ENCODE measurements at places on chromosomes 5 and 9.

DNA sequence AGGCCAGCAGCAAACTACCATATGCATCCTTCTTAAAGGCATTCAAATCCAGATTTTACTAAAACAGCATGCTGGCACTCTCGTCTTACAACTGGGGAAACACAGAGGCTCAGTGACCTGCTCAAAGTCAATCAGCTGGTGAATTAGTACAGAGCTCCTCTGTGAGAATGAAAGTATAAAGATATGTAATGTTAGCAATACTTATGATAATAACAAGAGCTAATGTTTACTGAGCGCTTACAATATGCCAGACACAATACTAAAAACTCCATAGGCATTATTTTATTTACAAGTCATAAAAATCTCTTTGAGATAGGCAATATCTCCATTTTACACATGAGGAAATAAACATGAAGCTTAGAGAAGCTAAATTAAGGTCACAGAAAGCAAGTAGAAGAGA lies 28.6 kb downstream of the FKBP15 start:
- no peak for DNase-seq

DNA sequence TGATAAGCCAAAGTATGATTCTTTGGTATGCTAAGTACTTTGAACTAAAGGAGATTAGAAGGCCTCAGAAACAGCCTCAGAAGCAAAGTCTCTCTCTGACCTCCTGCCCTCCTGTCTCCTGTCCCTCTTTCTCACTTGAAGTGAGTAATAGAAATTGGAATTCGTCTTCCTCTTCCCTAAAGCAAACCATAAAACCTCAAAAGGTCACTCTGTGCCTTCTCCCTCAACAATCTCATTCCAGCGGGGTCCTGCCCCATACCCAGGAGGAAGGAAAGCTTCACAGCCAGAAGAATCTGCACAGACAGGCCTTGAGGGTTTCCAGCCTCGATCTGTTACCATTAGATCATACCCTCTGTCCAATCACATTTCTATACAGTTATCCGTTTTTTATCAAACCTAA lies 87.8 kb downstream of the HAPLN1 start:
- DNase-seq, result no peak

DNA sequence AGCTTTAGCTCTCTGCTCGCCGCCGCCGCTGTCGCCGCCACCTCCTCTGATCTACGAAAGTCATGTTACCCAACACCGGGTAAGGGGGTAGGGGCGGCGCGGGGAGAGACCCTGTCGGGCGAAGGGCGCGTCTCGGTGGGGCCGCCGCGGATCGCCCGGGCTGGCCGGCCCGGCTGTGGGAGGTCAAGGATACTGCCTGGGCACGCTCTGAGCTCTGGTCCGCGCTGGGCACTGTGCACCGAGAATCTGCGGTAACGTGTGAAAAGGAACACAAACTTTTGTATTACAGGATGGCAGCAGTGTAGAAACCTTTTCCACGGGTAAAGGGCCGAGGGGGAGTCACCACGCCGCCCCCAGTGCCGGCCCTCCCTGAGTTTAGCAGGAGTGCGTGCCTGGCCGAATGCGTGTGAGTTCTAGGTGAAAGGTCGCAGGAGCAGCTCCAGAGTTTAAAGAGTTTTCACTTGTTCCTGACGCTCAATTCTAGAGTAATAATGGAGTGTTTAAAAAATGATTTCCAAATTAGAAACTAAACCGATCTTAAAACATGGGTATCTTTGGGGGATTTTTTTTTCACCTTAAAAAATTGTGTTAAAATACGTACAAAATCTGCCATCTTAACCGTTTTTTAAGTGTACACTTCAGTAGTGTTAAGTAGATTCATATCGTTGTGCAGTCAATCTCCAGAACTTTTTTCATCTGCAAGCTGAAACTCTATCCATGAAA lies at the start of gene HSDL2:
HSDL2 (plus strand) TSS at position 7 of the 723 bp plus-strand sequence; CDS start at position 63, 56 bp downstream.
- DNase-seq, result no peak

- DNase-seq, result no peak
Measured at GRCh38 chr5:175579742-175580432, 78.0 kb upstream of the HRH2 start.

GRCh38 chr5:155460501-155460931 lies 447.0 kb downstream of the KIF4B start:
- no peak for DNase-seq

GRCh38 chr9:16752601-16753000 lies 117.9 kb downstream of the BNC2 start:
- no peak for DNase-seq

- no peak for DNase-seq
Measured at GRCh38 chr5:61363401-61364114, 31.5 kb downstream of the ZSWIM6 start.

DNA sequence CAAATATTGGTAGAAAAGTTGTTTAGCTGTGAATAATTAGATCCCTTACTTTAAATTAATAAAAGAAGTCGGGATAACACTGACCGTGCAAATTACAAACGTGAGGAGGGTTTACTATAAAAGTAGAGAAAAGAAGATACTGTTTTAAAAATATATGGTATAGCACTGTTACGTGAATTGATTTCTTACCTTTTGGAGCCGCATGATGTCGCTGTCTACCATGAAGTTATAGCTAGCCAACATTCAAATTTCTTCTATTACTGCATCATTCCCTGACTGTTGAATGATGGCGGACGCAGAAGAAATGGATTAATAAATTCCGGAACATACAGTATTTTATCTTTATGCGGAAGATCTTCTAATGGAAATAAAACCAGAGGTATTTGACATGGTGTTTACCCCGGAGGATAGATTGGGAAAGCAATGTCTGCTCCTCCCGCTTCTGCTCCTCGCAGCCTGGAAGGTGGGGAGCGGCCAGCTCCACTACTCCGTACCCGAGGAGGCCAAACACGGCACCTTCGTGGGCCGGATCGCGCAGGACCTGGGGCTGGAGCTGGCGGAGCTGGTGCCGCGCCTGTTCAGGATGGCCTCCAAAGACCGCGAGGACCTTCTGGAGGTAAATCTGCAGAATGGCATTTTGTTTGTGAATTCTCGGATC lies at the start of gene PCDHA6:
PCDHA6 (plus strand) TSS at position 257 of the 658 bp plus-strand sequence; CDS start at position 389, 132 bp downstream.
- no peak for DNase-seq

DNA sequence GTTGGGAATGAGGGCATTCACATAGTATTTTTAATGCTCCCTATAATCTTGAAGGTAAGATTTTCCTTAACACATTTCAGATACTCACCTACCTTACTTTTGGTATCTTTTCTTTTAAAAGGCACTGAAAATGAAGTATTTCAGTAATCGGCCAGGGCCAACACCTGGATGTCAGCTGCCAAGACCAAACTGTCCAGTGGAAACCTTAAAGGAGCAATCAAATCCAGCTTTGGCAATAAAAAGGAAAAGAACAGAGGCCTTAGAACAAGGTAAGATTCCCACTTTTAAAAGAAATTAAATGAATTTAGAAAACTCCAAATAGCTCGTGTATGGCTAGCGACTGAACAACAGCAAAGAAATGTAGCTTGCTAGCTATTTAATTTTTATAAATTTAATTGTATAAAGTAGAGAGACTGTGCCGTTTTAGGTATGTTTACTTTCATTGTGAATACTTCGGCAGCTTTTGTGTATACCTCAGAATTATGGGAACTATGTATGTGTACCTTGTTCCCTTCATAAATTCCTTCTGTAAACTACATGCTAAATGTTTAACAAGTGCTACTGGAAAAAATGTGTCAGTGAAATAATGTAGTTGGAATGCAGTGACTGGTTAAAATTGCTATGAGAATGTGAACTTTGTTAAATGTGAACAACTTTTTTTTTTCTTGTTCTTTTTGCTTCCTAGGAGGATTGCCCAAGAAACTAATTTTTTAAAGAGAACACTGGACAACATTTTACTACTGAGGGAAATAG lies 41.9 kb downstream of the CDK7 start:
- no peak for DNase-seq

- no peak for DNase-seq
Measured at GRCh38 chr9:137485343-137486140, 26.4 kb upstream of the NSMF start.

DNA sequence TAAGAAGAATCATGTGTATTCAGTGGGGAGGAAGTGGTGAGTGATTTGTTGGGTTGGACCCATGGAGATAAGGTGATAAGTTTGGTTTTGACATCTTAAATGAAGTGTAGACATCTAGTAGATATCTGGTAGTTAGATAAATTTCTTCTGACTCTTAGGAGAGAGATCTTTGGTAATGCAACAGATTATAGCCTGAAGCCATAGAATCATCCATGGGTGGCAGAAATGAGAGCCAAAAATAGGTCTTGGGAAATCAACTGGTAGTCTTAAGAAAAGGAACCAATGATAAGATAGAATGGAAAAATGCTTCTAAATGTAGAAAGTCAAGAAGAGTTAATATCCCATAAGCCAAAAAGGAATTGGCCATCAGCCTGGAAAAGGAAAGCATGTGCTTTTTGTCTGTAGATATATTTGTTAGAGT lies 532.7 kb upstream of the GRAMD2B start:
- DNase-seq, result no peak

- no peak for DNase-seq
Measured at GRCh38 chr5:155878991-155879575, 447.9 kb upstream of the SGCD start.

- no peak for DNase-seq
Measured at GRCh38 chr9:8613346-8613825, 813.8 kb upstream of the DMAC1 start.

DNA sequence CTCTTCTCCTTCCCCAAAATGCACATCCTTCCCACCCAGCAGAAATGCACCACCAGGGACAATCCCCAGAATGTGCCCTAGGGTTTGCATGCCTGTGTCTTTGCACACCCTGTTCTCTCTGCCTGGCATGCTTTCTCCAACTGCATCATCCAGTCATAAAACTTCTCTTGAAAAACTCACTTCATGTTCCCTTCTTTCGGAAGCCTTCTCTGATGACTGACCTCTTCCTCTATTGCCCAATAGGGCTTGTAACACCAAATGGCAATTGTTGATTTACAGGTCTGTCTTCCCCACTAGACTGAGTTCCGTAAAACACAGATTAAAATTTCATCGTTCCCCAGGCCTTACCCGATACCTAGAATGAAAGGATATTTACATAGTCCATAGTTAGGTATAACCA lies 83.1 kb upstream of the SPOCK1 start:
- no peak for DNase-seq
